ENCODE measurements at places on chromosomes 3 and 15.

DNA sequence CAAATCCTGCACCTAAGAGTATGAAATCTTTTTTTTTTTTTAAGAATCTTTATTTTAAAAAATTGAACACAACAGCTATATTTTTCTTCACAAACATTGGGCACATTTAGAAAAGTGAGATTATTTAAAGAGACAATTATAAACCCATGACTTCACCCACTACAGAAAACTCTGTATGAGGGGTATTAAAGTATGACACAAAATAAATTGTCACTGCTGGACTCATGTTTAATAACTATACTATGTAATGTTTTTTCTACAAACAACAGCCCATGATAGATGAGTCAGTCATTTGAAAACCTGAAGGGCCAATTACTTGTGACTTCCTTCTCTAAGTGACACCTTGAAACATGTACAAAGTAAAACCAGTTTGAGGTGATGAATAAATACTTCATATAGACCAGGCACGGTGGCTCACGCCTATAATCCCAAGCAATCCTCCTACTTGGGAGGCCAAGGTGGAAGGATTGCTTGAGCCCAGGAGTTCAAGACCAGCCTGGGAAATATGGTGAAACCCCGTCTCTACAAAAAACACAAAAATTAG, 36.0 kb downstream of the AQR start:
- no peak for DNase-seq

GRCh38 chr3:66200786-66201185, 20.0 kb upstream of the SLC25A26 start:
- no peak for DNase-seq

- DNase-seq = no peak
These were observed 215.0 kb upstream of the IGF1R start for GRCh38 chr15:98433346-98433745.

GRCh38 chr3:171121801-171122200, 95.3 kb upstream of the SLC2A2 start:
- no peak for DNase-seq

GRCh38 chr3:126003447-126004190, 34.6 kb downstream of the ROPN1B start:
- DNase-seq = no peak

DNA sequence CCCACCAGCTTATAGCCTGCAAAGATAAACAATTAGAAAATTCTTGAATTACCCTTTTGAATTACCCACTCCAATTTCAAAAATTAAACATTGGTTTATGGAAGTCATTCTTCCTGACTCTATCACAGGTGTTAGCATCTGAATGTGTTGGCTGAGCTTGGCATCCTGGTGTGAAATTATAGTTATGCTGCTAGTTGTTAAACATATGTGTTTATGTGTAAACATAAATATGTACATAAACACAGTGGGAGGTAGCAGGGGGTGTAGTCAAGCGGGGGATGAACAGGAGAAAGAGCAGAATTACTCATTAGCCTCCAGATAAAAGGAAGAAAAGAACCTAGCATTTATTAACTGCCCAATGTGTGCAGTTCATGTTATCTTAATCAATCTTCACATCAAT, 530.2 kb downstream of the MCTP2 start:
- DNase-seq = no peak

DNA sequence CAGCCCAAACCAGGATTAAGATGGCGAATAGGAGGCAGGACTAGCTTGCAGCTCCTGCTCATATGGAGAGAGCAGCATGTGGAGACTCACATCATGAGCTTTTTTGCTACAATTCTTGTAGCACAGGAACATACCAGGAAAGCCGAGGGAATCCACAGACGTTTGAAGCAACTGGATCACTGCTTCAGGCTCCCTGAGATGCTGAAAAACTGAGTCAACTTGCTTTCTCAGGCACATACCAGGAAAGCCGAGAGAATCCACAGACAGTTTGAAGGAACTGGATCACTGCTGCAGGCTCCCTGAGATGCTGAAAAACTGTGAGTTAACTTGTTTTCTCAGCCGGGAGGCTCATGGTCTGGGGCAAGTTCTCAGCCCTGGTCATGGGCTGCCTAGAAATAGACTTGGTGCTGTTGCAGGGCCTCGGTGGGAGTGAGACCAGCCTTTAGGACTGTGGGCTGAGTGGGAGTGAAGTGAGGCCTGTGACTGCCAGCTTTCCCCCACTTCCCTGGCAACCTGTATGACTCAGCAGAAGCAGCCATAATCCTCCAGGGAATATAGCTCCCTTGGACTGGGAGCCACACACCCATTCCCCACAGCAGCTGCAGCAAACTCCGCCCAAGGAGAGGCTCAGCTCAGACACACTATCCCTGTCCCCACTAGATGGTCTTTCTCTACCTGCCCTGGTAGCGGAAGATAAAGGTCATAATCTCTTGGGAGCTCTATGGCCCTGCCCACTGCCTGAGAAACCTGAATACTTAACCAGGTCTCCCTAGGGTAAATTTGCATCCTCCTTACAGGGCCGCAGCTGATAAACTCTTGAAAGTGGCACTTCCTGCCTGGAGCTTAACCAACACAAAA, 51.9 kb upstream of the PFN2 start:
- DNase-seq = no peak

DNA sequence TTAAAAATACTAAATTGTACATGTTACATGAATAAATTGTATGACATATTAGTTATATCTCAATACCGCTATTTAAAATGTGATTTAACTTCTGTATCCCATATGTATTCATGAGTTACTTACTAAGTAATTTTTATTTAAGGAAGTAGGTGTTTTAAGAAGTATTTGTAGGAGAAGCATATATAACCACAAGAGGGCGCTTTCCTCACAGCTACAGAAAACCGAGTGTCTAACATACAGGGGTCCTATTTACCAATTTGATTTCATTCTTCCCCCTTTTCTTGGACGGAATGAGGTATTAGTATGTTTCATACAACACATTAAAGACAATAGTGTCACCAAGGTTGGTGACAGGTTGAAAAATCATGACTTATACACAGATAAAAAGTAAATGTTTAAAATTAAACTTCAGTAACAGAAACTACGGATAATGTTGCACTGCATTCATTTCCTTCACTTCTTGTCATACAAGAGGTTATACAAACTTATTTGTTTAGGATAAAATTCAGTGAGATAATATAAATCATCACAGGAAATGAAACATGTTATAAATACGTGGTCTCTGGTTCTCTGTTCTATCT, 253.6 kb downstream of the MAGI1 start:
- no peak for DNase-seq

DNA sequence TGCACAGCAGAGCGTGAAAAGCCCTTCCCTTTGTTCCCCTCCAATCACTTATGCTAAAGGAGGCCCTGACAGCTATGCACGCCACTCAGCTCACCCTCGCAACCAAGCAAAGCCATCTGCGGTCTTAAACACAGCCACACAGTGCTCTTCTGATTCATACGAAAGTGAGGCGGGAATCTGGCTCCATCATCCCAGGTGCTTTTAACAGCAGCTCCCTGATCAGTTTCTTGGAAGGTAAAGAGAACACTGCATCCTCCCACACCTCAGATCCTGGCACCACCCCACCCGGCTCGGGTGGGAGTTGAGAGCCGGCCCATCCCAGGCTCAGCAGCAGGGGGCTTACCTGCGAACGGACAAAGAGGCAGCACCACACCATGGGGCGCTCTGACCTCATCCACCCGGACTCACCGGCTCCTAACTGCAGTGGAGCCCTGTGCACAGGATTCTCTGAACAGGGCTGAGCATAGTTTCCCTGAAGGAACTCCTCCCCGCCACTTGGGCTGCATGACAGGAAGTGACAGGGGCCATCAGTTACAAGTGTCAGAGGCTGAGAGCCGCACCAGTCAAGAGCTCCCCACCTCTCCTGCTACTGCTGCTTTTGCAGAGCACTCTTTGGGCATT, 114.3 kb upstream of the ARHGEF3 start:
- peak; percentile 74 for DNase-seq

DNA sequence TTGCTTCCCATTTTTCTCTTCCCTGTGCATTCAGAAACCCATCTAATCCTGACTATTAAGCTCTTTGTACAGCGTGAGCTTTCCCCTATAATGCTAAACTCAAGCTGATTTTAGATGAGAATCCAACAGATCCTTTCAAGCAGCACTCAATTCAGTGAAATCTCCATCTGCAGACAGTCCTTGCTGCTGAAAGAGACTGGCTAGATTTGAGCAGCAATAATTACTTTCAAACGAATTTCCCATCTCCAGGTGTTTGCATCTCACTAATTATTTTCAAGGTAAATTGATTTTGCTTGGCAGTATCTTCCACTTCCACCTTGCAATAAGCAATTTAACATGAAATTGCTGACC, 49.5 kb upstream of the SLC7A14 start:
- DNase-seq = no peak

- DNase-seq = no peak
These were observed 8.4 kb upstream of the CD47 start for GRCh38 chr3:108099244-108099643.

DNA sequence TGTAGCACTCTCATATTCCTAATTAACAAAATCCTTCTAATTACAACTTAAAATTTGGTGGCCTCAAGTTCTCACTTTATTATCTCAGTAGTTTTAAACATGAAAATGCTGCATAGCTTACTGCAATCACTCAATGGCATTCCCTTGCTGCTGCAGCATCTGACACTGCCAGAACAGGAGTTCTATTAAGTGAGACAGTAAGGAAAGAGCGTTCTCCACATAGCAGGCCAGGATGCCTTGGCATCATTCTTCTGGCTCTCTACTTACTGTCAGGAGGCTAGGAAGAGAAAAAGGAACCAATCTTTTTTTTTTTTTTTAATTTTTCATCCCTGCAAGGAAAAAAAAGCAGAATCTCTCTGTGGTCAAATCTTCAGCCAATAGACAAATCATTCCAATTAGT, 3.2 kb downstream of the CNBP start:
- DNase-seq = no peak

GRCh38 chr3:24167429-24167828, 222.3 kb downstream of the NR1D2 start:
- DNase-seq = no peak

- peak; percentile 72 for DNase-seq
These were observed 53.8 kb downstream of the SST start for GRCh38 chr3:187616307-187616972.

- no peak for DNase-seq
These were observed 290.5 kb downstream of the PLCL2 start for GRCh38 chr3:17175187-17175807.

- peak; percentile 71 for DNase-seq
These were observed 10.7 kb upstream of the SPTBN5 start for GRCh38 chr15:41904541-41905005.

- DNase-seq = no peak
These were observed 19.4 kb downstream of the GNB5 start for GRCh38 chr15:52171807-52172206.

- DNase-seq = no peak
These were observed 137.5 kb downstream of the NR2F2 start for GRCh38 chr15:96468036-96468435.

DNA sequence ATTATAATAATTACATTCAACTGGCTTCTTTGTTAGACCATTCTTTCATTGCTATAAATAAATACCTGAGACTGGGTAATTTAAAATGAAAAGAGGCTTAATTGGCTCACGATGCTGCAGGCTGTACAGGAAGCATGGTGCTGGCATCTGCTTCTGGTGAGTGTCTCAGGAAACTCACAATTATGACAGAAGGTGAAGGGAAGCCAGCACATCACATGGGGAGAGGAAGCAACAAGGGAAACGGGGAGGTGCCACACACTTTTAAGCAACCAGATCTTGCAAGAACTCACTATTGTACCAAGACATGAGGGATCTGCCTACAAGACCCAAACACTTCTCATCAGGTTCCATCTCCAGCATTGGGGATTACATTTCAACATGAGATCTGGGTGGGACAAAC, 413.1 kb upstream of the ARRDC4 start:
- no peak for DNase-seq

DNA sequence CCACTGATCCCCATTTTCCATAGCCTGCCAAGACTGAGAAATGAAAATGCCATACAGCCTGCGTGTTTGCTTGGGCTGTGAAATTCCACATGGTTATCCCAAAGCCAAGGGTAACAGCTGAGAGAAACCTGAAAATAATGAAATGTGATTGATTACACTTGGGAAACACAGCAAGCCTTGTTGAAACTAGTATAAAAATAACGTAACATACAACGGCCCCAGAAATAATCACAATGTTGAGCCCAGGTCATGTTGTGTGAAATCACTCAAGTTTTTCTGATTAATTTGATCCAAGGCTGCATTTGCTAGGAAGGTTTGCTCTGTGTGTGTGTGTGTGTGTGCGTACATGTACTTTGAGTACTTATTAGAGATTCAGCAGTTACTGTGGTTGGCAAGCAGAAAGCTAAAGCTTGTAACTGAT, 269.0 kb downstream of the OXSM start:
- no peak for DNase-seq

DNA sequence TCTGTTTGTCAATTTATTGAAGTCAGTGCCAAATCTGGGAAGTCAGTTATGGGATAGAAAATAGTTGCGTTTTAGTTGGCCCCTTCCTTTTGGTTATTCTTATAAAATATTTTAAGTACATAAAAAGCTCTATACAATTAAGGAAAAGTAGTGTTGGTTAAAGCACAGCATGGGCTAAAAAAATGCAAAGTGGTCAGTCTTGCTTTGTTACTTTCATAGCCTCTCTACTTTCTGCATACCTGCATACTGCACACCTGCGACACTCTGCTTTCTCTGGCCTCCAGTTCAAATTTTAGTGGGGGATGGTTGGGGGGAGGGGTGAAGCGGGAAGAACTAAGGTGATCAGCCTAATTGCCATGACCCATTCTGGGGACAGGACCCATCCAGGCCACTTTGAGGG, 21.8 kb upstream of the SHC4 start:
- no peak for DNase-seq

DNA sequence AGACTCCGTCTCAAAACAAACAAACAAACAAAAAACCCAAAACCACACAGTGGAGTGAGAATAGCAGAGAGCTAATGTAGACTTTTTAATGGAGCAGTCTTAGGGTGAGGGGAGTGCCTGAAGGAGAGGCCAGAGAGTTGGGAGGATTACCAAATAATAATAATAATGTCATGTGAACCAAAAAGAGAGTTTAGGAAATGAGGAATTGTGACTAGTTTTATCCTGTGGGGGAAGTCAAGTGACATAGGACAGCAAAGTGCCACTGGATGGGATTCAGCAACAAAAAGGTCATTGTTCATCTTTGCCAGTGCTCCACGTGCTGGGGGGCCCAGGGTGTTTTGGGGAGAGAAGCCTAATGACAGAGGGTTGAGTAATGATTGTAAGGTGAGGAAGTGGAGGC, 12.9 kb downstream of the GPR87 start:
- no peak for DNase-seq

GRCh38 chr3:87173776-87174175, 53.3 kb upstream of the CHMP2B start:
- no peak for DNase-seq

DNA sequence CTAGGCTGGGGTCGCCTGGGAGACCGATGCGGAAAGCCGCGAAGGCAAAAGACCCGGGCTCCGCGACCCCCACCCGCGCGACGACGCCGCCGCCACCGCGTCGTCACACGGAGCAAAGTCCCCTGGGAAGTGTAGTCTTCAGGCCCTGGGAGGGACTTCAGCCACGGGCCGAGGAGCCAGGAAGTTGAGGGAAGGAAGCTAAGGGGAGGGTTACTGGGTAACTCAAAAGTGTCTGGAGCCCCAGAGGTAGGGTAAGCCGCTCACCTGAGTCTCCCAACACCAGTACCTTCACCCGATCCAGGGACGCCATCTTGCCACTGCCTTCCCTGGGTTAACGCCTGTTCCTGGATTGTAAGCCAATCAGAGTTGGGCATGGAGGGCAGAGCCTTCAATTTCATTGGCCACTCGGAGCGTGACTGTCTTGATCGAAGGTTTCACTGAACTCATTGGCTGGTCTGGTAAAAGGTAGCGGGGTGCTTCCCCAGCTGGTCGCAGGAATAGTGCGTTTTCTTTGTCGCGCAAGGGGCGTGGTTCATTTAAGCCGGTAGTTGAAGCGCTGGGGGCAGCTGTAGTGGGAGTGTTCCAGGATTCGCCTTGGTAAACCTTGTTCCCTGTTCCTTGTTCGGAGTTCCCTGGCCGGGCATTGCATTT, at the start of the genes GTF2E1 and RABL3:
Gene GTF2E1 (plus strand): TSS at position 547 of the 651 bp plus-strand sequence. CDS start 7,809 bp downstream, outside the sequence.
Gene RABL3 (minus strand): TSS at position 319 of the 651 bp plus-strand sequence. CDS start 9 bp downstream, at position 310.
- peak; percentile 94 for DNase-seq

All from stimulated activated naive CD8-positive, alpha-beta T cell treated with anti-CD3 and anti-CD28 coated beads, Interleukin-15, Interleukin-2, amounts not matched to agents 100 U/mL and 50 U/mL, for 24 hours (primary cell).